ENCODE measurements at places on chromosomes 11 and 22. TPM values are rescaled to one million over a fixed set of nuclear protein-coding genes. Genes with fewer than 3 reads are reported as not detected.

TRIM66 gene
- 40.1 TPM for total RNA-seq

CDHR5 gene
- total RNA-seq = not detected

CHID1 gene
- total RNA-seq = 116 TPM

KIRREL3 gene
- total RNA-seq = not detected

YAP1 gene
- total RNA-seq = 152 TPM

ZNF70 gene
- 9.0 TPM for total RNA-seq

THY1 gene
- 4.5 TPM for total RNA-seq

FGF19 gene
- total RNA-seq = not detected

EFEMP2 gene
- total RNA-seq = 60.0 TPM

SCUBE1 gene
- 19.0 TPM for total RNA-seq

IGSF9B gene
- total RNA-seq = 52.0 TPM

CD248 gene
- 49.2 TPM for total RNA-seq

OR1S2 gene
- total RNA-seq = not detected

PDE3B gene
- 35.9 TPM for total RNA-seq

SYT9 gene
- 0.60 TPM for total RNA-seq

TP53AIP1 gene
- 0.49 TPM for total RNA-seq

BLID gene
- total RNA-seq = 2.6 TPM

DEFB131B gene
- not detected for total RNA-seq

Data from ureter (tissue), 1 donor.